ENCODE measurements at places on chromosomes 1 and 21. TPM values are rescaled to one million over a fixed set of nuclear protein-coding genes. Genes with fewer than 3 reads are reported as not detected.

Gene JAK1
- total RNA-seq: 60.4 TPM

Gene TBX15
- total RNA-seq: 0.27 TPM

Gene PLA2G2F
- total RNA-seq: not detected

Gene S100A12
- total RNA-seq: not detected

Gene MRPS14
- total RNA-seq: 42.1 TPM

Gene OR2L3
- not detected for total RNA-seq

Gene CLCA2
- 0.08 TPM for total RNA-seq

Gene PBX1
- 8.7 TPM for total RNA-seq

Gene TFF1
- total RNA-seq: not detected

Gene USH2A
- total RNA-seq: 0.03 TPM

Gene SETD4
- 9.6 TPM for total RNA-seq

Gene MPZL1
- 36.8 TPM for total RNA-seq

Gene CELA2A
- not detected for total RNA-seq

Gene C4BPB
- not detected for total RNA-seq

Gene LIX1L
- total RNA-seq: 21.2 TPM

Gene NBPF1
- 15.4 TPM for total RNA-seq

Gene CD52
- total RNA-seq: 0.41 TPM

Gene TEDDM1
- total RNA-seq: not detected

Gene PCP4L1
- total RNA-seq: not detected

Gene AK2
- 266 TPM for total RNA-seq

Gene OR2T29
- not detected for total RNA-seq

Gene FMO1
- total RNA-seq: not detected

Gene PPIE
- total RNA-seq: 64.2 TPM

Gene CACNA1E
- 0.04 TPM for total RNA-seq

Gene PARP1
- 239 TPM for total RNA-seq

Gene HSD3B2
- total RNA-seq: not detected

Gene C4BPA
- not detected for total RNA-seq

Gene TSACC
- 0.50 TPM for total RNA-seq

Gene ZNF593OS
- total RNA-seq: 0.41 TPM

Gene XCL2
- total RNA-seq: not detected

Gene IGSF8
- total RNA-seq: 30.3 TPM

Gene CFHR2
- not detected for total RNA-seq

Measured in A375 (cell line).